Fibroblast of skin of back (primary cell): ENCODE measurements at places on chromosomes 6 and 20.

DNA sequence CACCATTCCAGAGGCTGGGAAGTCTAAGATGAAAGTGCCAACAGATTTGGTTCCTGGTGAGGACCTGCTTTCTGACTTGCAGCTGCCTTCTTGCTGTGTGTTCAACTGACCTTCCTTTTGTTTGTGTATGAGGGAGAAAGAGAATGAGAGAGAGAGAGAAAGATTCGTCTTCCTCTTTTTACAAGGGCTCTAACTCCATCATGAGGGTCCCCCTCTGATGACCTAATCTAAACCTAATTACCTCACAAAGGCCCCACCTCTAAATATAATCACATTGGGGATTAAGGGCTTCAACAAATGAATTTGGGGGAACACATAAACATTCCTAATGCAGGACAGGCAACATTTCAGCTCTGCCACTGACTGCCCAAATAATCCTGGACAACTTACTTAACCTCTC is 130.7 kb downstream of the PLCB1 start:
- DNase-seq: no peak

- DNase-seq: no peak
These were observed 14.7 kb downstream of the ENPP3 start for GRCh38 chr6:131651782-131652181.

GRCh38 chr20:33418033-33418432 is 16.7 kb upstream of the CDK5RAP1 start:
- no peak for DNase-seq

DNA sequence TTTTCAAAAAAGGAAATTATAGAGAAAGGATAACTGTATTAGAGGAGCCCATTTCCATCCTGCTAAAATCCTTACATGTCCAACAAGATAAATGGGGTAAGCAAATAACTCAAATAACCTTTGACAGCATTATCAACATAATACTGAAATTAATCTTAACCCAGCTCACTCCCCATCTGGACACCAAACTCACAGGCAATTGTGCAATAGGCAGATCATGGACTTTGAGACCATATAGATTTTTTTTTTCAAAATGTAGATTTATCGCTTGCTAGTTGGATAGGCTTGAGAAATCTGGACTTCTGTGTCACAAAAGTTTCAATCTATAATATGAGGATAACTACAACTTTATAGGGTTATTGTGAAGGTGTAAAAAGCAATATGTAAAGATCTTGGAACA is 134.4 kb upstream of the ASCC3 start:
- DNase-seq: no peak

GRCh38 chr20:47235853-47236638 is 120.5 kb downstream of the ZMYND8 start:
- no peak for DNase-seq

- DNase-seq: no peak
These were observed 12.2 kb downstream of the SUN5 start for GRCh38 chr20:32991792-32992641.
